ENCODE measurements at places on chromosomes 3 and 15.

DNA sequence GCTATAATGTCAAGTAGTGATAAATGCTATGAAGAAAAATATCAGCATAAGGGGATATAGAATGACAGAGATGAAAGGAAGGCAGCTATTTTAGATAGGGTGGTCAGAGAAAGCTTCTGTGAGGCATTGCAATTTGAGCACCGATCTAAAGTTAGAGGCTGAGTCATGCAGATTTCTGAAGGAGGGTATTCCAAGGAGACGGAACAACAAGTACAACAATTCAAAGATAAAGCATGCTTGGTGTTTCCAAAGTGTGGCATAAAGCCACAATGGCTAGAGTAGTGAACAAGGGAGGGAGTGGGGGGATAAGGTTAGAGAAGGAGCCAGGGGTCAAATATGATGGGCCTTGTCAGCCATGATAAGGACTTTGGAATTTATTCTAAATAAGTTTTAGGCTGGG lies 71.9 kb downstream of the PFN2 start:
- no peak for DNase-seq

DNA sequence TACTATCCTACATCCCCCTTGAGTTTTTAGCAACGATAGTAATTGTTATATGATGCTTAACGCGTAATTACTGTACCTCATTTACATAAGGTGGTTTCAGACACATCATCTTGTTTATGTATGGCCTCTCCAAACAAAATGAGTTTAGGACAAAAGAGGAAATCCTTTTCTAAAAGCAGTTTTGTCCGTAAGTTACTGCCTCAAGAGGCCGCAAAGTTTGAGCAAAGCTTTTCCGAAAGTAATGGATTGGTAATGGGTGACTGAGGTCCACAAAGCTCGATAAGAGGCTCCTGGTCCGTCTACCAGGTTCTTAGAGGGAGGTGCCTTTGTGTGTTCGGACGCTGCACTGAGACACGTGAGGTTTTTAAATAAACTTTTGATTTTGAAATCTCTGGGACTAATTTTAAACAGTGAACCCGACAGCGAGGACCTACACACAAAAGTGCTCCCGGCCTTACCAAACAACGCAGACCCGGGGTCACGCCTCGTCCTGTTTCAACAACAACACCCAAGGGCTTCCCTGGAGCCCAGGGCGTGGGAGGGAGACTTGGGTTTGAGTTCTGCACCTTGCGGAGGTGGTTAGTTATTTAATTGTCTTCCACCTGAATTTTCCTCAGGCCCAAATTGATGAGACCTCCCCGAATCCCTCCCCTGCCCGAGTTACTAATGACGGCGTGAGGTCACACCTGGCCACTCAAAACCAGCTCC lies 456 bp upstream of the C15orf61 start:
- no peak for DNase-seq

DNA sequence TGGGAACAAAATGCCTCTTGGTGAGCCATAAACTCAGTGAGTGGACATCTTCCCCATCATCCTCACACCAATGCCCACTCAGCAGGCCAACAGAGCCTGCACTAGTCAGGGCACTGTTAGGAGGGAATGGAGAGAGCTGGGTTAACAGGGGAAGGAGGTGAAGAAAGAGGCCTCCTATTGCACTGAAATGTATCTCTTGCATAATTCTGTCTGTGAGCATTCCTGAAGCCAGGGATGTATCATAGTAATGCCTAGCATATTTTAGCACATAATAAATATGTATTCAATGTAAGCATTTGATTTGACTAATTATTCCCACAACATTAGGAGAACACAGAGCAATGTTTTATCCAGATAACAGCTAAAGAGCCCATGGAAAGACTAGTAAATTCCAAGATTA lies 81.2 kb downstream of the ANO10 start:
- DNase-seq: no peak

- no peak for DNase-seq
Measured at GRCh38 chr3:9957214-9957613, 5.0 kb upstream of the PRRT3 start.

- no peak for DNase-seq
Measured at GRCh38 chr15:70473581-70474370, 289.6 kb downstream of the UACA start.

GRCh38 chr3:149179220-149179619 lies 42.4 kb downstream of the CP start:
- DNase-seq: no peak

DNA sequence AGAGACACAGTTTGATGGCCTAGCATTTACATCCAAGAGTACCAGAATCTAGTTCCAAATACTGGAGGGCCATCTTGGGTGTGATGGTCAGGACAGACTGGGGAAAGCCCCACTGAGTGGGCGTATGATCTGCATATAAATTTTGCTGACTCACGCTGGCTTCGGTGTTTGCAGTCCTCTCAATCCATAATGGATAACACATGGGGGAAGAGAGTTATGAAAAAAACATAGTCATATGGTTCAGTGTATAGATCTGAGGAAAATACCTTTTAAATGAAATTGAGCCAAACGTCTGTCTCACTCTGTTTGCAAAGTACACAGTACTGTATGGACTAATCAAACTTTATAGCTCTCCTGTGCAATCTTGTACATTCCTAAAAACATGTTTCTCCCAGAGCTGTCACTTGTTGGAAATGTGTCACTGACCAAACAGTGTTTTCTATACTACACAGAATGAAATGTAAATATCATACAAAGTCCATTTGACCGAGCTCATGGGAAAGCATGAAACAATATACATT lies 125.3 kb upstream of the THBS1 start:
- DNase-seq: no peak

- no peak for DNase-seq
Measured at GRCh38 chr15:56598991-56599390, 134.1 kb upstream of the MNS1 start.

GRCh38 chr15:92666780-92667179 lies 11.2 kb upstream of the FAM174B start:
- no peak for DNase-seq

- no peak for DNase-seq
Measured at GRCh38 chr15:66067687-66068086, 185.9 kb downstream of the MEGF11 start.

- DNase-seq: no peak
Measured at GRCh38 chr3:139571711-139572110, 32.2 kb upstream of the RBP1 start.

- DNase-seq: no peak
Measured at GRCh38 chr3:12884186-12884680, 42.9 kb upstream of the RPL32 start.

DNA sequence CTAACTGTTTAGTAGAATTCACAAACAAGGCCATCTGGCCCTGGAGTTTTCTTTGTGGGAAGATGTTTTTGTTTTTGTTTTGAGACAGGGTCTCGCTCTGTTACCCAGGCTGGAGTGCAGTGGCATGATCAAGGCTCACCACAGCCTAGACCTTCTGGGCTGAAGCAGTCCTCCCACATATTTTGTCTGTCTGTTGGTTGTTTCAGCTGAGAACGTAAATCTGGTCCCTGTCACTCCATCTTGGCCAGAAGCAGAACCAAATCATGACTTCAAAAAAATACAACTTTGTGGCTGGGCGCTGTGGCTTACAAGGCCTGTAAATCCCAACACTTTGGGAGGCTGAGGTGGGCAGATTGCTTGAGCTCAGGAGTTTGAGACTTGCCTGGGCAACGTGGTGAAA lies 27.1 kb downstream of the MRAS start:
- DNase-seq: no peak

GRCh38 chr3:172709774-172710663 lies 848 bp downstream of the NCEH1 start:
- no peak for DNase-seq

DNA sequence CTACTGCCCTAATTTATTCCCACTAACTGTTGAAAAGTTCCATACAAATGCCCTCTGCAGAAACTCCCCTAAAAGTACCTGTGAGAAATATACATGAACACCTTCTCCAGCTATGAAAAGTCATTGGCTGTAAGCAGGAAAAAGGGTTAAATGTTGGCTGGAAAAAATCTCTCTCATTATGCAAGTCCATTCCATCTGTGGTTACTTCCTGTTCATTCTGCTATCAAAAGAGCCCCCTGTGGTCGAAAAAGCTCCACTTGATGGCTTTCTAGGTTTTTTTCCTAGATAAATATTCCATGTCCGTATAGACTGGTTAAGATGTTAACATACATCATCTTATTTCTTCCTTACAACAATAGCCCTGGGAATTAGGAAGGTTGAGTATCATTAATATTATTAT lies 56.2 kb upstream of the AKAP13 start:
- DNase-seq: no peak

DNA sequence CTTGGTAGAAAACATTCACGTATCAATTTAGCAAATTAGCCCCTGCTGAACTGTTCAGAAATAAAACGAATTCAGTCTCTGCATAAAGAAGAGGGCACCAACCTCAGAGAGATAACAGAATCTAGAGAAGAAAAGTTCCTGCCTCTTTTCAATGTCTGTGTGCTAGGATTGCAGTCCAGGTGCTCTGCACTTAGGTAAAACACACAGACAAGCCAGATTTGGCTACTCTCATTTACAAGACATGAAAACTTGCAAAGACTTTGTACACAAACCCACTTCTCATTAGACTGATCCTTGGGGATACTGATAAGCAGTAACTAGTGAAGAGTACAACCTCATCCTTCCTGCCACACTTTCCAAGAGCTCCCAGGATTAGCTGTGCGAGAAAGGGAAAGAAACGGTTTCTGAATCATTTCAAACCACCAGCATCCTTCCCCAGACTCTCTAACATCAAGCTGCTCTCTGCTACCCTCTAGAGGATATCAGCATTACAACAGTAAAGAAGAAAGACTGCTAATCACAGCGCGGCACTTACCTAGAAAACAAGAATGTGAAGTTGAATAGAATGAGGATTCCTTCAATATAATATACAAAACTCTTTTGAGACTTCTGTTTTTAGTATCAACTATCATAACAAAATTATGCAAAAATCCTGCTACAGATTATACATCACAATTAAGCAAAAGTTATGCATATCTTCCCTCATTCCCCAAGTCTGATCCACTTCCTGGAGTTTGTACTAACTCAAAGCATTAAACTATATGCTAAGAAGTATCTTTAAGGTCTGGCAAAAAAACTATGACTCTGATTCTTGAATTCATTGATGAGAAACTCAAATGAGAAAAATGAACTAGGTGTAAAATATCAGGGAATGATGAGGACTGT lies 306.4 kb downstream of the MAGI1 start:
- DNase-seq: peak; percentile 7

DNA sequence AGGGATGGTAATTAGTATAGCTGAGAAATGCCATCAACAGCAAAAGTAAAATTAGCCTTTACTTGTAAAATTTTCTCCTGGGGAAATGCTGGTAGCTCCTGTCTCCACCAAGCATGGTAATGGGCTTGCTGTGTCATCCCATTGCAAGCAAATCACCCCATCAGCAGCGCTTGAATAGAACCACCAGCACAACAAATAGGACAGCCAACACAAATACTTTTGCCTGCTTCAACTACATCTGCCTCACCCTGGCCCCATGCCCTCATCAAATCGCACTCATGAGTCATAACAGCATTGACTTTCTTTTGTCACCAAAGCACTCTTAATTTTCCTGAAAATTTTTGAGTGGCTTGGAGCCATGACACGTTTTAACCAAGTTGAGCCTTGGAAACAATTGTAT lies 52.6 kb downstream of the ERC2 start:
- no peak for DNase-seq

DNA sequence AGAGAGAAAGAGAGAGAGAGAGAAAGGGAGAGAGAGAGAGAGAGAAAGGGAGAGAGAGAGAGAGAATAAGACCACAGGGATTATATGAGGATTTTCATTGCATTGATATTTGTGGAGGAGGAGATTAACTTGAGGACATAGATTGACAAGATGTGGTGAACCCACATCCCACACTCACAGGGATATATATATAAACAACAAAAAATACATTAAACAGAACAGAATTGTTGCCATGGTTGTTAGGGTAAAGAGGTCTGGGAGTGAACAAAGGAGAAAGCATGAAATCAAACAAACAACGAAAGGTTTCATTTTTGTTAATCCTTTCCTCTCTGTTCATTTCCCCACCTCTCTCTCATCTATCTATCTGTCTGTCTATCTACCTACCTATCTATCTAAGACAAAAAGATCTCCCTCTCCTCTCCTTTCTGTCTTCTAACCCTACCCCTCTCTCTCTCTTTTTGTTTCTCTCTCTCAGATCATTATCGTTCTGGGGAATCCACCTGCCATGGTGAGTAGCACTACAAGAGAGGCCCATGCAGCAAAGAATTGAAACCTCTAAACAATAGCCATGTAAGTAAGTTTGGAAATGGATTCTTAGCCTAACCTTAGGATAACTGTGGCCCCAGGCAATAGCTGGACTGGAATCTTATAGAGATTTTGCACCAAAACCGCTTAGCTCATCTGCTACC lies 280.9 kb downstream of the RAP2B start:
- no peak for DNase-seq

DNA sequence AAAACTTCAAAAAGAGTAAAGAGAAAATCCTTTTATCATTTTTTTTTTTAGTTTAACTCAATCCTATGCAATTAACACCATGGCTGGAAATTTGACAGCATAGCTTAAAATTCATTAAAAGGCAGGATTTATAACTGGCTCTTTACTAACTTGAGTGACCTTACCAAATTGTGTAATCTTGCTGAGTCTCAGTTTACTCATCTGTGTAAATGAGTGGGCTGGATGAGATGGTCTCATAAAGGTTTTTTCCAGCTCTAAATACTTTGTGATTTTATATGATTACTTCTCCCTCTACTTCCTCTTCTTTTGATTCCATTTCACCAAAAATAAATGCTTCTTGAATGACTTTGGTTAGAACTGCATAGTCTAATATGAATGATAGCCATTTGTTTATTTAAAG lies 234.9 kb upstream of the SATB1 start:
- DNase-seq: no peak

DNA sequence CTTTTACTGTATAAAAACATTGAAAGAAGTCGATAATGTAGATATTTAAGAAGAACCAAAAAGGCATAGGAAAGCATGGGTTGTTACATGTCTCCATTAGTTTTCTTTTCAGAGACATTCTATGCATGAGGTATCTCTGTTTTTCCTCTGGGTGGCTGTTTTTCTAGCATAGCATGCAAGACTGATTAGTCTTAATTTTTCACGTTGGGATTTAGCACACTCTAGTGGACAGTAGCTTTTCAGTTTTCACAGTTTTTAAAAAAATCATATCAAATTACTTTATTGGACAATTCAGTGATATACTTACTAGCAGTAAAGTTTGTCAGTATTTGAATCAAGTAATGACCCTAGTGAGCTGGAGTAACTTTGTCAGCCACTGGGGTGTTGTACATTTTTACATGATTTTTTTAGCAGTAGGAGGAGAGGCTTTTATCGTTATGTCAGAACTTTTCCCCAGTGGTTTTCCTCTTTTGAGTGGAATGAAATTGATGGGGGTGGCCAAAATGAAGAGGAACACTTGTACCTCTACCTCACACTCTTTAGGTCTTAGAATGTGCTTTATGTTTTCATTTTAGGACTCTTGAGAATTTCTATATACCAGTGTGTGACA lies 57.2 kb downstream of the SEC22A start:
- DNase-seq: no peak

- no peak for DNase-seq
Measured at GRCh38 chr15:71627188-71627587, 183.2 kb upstream of the NR2E3 start.

Data from GM12891 (cell line).